ENCODE measurements at places on chromosomes 2 and 18. TPM values are rescaled to one million over a fixed set of nuclear protein-coding genes. Genes with fewer than 3 reads are reported as not detected.

GRCh38 chr2:8329660-8330622, 351.9 kb upstream of the ID2 start:
- DNase-seq = no peak

NDC80 gene
- total RNA-seq = 9.4 TPM

DNA sequence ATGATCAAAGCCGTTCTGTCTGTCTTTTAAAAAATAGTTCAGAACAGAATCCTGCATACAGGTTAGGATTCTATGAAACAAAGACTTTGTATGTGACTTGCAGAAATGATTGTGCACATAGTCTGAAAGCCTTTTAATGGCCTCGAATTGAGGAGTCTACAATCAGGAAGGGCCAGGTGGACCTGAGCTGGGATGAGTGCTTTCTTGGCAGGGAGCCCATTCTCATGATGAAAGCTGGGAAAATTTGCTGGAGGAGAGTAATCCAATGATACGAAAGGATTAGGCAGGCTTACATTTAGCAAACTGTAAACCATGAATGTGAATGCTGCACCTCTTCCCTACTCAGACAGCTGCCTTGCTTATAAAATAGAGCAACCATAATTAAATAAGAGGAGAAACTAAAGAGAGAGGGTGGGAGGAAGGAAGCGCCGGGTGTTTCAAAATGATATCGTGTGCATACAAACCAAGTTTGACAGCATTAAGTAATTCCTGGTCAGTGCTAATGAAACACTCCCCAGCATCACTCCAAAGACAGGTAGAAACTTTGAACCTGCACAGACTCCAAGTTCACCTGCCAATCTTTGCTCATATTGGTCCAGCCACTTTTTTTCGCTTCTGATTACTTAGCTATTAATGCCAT, 23.7 kb upstream of the CXCR4 start:
- peak; percentile 79 for DNase-seq

SIX2 gene
- 14.4 TPM for total RNA-seq

SETBP1 gene
- total RNA-seq = 30.1 TPM

- DNase-seq = no peak
Measured at GRCh38 chr2:39142904-39143605, 22.2 kb upstream of the SOS1 start.

- no peak for DNase-seq
Measured at GRCh38 chr2:70612574-70612973, 58.9 kb upstream of the TGFA start.

DNA sequence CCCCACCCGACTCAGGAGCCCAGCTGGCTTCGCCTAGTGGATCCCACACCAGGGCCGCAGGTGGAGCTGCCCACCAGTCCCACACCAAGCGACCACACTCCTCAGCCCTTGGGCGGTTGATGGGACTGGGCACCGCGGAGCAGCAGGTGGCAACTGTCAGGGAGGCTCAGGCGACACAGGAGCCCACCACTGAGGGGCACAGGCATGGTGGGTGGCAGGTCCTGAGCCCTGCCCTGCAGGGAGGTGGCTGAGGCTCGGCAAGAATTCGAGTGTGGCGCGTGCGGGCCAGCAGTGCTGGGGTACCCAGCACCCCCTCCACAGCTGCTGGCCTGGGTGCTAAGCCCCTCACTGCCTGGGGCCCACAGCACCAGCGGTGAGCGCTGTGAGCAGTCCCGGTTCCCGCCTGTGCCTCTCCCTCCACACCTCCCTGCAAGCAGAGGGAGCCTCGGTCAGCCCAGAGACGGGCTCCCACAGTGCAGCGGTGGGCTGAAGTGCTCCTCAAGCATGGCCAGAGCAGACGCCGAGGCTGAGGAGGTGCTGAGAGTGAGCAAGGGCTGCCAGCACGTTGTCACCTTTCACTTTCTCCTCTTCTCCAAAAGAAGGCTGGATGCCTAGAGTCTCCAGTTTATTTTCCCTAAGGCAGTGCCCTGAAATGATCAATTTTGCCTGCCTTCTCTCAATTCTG, 1440.7 kb upstream of the ZEB2 start:
- no peak for DNase-seq

DNA sequence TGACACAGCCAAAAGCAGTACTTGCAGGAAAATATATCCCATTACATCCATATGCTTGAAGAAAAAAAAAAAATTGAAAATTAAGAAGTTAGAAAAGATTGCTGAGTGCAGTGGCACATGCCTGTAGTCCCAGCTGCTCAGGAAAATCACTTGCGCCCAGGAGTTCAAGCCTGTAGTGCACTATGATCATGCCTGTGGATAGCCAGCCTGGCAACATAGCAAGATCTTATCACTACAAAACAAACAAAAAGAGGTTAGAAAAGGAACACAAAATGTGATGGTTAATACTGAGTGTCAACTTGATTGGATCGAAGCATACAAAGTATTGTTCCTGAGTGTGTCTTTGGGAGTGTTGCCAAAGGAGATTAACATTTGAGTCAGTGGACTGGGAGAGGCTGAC, 361.9 kb downstream of the NYAP2 start:
- peak; percentile 22 for DNase-seq

GRCh38 chr2:230130668-230131364, 62.1 kb upstream of the SLC16A14 start:
- no peak for DNase-seq

GRCh38 chr18:74360852-74361655, 45.4 kb downstream of the C18orf63 start:
- no peak for DNase-seq

DNA sequence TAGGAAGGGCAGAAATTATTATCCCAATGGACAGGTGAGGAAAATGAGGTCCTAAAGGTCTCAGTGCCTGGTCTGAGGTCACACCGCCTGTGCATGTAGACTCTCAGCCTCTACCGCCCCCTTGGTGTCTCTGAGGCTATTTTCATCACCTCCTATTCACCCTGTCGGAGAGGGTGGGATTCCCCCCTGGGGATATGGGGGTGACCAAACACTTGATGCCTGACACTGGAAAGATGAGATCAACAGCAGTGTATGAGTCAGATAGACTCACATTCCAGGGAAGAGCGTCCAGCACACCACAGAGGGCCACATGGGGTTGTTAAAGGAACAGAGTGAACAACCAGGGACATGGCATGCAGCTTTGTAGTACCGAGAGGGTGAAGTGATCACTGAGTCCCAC, 199.7 kb downstream of the SMAD2 start:
- no peak for DNase-seq

GRCh38 chr18:7447318-7448028, 119.6 kb upstream of the PTPRM start:
- no peak for DNase-seq

- DNase-seq = no peak
Measured at GRCh38 chr2:102801098-102801718, 39.4 kb downstream of the TMEM182 start.

PPP1R7 gene
- 34.9 TPM for total RNA-seq

DNA sequence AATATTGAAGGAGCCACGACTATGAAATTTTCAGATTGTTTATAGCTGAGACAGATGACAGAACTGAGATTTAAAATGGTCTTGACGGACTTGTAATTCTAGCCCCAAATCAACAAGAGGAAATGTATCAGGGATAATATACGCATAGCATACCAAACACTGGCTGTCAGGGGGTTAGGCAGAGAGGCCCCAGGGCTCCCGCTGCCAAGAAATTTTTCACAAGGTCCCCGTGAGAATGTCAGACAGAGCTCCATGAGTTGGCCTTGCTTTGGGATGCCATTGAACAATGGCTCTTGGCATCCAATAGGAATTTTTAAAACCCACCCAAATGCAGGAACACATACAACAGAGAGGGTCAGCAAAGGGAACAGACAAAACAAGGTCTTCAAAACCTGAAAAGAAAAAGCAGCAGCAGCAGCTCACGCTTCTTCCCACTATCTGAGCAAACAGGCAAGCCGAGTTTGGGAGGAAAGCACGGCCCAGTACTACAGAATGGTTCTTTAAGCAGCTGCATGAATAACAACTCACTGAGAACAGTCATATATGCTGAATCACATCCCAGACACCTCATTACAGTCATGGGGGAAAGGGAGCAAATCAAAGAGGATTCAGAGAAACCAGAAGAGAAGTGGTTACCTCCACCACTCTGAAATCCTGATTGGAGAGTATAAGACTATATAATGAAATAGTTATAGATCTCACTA, 445.6 kb downstream of the RND3 start:
- peak; percentile 66 for DNase-seq

DNA sequence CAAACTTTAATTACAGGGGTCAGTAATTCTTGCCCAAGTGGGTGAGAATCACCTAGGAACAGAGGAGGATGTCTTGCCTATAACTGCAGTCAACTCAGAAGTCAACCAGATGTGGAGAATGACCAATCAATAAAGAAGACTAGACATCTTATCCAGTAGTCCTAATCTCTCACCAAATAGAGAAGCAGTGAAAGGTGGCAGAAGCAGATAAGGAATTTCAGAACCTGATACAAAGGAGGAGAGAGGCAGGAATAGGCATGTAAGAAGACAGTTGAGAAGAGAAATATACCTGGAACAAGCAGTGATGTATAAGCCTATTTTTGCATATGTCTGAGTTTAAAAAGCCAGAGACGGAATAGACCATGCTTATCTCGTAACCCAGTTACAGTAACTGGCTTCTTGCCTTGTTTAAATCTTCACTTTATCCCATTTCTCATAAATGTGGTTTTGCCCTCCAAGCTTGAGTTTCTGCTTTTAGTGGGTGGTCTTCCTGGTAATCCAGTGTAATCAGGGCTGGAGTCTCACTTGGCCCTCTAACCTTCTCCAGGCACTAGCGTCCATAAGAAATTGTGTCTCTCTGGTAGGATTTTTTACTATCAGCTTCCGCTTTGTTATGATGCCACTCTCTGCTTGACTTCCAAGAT, 401.0 kb downstream of the SUCLG1 start:
- DNase-seq = no peak

DNA sequence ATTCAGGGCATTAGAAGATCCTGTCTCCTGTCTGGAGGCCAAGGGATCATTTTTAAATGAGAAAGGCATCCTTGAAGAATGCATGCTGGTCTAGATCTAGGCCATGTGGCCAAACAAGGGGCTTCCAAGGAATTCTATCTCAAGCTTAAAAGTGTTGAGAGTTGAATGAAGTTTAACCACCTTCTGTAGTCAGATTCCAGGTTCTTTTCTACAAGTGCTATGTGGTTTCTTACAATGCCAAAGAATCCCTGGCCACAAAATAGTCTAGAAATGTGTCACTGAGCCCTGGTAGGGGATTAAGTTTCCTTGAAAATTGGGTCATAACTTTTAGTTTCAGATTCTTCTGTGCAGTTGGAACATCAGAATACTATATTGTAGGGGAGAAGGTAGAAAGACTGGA, 640.7 kb upstream of the ACVR2A start:
- DNase-seq = no peak

GKN1 gene
- total RNA-seq = not detected

ZC3H6 gene
- total RNA-seq = 10.8 TPM

PCARE gene
- total RNA-seq = 3.3 TPM

DNA sequence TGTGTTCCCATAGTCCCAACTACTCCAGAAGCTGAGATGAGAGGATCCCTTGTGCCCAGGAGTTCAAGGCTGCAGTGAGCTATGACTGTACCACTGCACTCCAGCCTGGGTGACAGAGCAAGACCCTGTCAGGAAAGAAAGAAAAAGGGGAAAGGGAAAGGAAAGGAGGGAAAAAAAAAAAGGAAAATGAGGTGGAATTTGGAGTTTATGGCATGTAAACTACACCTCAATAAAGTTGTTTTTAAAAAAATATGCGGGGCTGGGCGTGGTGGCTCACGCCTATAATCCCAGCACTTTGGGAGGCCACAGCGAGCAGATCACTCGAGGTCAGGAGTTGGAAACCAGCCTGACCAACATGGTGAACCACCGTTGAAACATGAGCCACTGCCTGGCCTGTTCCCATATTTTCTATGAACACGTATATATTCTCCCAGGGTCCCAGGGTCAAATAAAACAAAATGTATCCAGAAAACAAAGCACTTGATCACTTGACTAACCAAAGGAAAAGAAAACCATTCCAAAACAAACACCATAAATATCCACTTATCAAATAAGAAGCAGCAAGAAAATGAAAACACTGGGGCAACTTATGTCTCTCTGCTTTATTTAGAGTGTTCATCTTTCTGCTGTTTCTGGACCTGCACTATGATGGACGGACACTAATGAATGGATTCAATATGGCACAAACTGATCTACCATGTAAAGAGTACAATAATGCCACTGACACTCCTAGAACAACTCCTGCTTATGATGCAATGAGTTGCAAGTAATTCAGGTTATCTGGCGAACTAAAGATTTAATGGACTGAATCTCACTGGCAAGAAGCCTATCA, 56.8 kb downstream of the ASXL2 start:
- DNase-seq = no peak

DNA sequence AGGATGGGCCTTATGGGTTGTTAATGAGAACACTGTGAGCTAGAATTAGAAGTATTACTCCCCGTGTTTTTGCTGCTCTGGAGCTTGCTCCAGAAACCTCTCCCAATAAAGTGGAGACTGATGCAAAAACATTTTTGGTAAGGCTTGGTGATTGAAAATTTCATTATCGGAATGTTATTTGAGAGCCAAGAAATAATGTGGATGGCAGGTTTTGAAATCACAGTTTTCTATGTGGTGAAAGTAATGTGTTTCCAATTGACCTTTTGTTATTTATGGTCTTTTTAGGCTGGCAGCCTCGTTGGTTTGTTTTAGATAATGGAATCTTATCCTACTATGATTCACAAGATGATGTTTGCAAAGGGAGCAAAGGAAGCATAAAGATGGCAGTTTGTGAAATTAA, 5.1 kb downstream of the PLEKHA3 start:
- no peak for DNase-seq

DNA sequence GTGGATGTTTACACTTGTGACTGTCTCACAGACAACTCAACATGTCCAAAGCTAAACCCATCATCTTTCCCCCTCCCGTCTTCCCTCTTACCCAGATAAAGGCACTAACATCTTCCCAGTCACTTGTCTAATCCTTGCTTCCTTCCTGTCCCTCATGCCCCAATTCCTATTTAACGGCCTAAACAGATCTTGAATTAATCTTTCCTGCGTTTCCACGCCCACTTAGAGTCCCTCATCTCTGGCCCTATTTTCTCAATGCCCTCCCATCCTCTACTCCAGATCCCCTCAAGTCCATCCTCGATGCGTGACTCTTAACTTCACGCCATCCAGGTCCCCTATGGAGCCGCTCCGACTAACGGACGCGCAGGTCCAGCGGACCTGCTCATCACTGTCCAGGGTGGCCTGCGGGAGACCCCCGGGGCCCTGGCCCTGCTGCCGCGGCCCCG, 682 bp upstream of the SCLY start:
- DNase-seq = no peak

GRCh38 chr2:195470622-195471021, 186.4 kb upstream of the SLC39A10 start:
- no peak for DNase-seq

DNA sequence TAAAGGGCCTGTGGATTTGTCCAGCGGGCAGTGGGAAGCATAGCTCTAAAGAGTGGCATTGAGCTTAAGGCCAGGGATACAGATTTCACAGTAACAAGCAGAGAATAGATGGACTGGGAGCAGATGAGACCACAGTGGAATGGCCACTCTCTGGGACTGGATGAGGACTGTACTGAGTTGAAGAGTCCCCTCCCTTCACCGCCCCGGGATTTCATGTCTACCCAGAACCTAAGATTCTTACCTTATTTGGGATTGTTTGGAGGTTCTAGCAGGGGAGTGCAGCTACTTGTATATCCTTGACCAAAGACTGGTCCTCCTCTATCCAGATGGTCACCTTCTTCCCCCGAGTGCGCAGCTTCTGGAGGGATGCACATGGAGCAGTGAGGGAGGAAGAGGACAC, 28.0 kb upstream of the EFEMP1 start:
- no peak for DNase-seq

UCN gene
- total RNA-seq = not detected

Measured in tongue (tissue), 3 donors.